ENCODE measurements at places on chromosomes 5 and 9.

- no peak for DNase-seq
These were observed 890.0 kb upstream of the NUDT12 start for GRCh38 chr5:104452550-104452949.

GRCh38 chr5:171980792-171981191 lies 25.6 kb downstream of the FBXW11 start:
- no peak for DNase-seq

GRCh38 chr5:170861917-170862766 lies at the start of gene RANBP17:
TSS of gene RANBP17 (plus strand) at chr5:170862018.
- peak; percentile 70 for DNase-seq

GRCh38 chr9:92191801-92192200 lies 76.6 kb upstream of the SPTLC1 start:
- no peak for DNase-seq

- DNase-seq, result no peak
These were observed 36.1 kb upstream of the KIF4B start for GRCh38 chr5:154977409-154977808.

GRCh38 chr5:59921816-59922215 lies 28.3 kb upstream of the PDE4D start:
- DNase-seq, result no peak

DNA sequence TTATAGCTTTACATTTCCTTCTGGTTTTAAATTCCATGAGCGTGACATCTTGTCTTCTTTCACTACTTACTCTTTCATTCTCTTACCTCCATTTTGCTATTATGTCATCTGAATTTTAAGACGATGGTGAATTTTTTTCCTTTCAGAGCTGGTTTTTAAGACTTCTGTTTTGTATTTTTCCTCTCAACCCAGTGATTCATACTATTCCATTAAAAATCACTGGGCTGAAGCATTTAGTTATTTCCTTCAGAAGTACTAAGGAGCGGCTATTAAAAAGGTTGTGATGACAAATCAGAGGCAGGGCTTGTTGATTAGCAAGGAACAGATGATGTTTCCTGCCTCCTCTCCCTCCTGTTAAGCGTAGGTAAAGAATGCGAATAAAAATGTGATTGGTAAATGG lies 16.5 kb downstream of the AGXT2 start:
- DNase-seq, result no peak

DNA sequence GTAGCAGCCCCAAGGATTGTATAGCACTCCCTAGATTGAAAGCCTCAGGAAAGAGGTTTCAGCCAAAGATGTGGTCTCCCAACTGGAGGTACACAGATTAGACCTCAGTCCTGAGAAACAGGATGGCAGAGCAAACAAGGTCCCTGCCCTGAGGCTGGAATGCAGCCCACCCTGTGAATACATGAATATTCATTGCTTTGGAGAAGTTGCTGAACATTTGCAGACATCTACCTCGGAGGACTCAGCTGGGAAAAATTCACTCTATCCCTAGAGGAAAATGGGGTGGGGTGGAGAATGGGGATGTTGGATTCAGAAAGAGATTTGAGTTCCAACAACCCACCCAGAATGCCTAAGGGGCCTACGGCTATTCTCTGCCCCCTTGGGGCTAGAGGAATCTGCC lies 129.4 kb downstream of the SLIT3 start:
- no peak for DNase-seq
